ENCODE measurements at places on chromosomes 11 and 22.

DNA sequence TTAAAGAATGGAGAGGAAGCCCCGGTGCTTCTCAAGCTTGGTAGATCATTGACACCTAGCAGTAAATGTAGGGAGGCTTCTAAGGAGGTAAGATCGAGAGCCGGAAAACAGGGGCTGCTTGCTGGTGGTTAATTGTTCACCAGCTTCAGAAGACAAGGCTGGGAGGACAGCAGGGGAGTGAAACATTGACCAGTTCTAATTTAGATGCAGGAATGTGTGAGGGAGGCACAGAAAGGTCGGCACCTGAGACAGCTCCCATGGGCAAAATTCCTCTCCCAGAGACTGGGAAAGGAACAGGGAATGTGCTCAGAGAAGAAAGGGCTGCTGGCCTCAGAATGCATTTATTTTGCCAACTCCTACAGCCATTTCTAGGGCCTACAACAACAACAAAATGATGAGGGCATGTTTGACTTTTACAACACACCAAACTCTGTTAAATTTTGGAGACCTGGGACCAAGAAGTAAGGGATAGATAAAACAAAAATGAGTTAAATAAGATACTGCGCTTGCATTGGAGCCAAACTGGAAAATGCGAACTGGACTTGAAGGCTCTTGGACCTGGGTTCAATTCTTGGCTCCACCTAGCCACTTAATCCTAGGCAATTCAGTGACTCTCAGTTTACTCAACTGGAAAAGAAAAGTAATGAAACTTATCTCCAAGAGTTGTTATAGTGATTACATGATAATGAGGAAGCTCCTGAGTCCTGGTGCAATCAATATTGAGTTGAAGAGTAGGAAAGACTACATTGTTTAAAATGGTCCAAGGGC is 31.0 kb downstream of the FZD4 start:
- no peak for DNase-seq

- DNase-seq, result no peak
These were observed 47.0 kb upstream of the GNAZ start for GRCh38 chr22:23023294-23023693.

DNA sequence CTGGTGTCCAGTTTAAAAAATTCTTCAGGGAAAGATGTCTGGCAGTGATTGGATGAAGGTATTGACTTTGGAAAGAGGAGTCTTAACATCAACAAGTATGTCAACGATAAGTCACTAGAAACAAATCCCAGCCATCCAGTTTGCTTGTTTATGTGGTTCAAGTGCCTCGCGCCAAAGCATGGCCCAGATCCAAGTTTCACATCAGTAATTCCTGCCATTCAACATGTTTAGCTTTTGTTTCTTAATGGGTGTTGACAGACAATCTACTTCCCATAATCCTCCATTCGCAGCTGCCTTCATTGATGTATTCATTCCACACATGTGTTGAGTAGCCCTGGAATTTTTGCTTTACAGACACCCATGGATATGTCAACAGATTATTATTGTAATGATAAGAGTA is 77.8 kb downstream of the UBASH3B start:
- DNase-seq, result no peak

- no peak for DNase-seq
These were observed 488.1 kb downstream of the NTM start for GRCh38 chr11:131858505-131858904.

- DNase-seq, result no peak
These were observed 8.9 kb upstream of the CLDN5 start for GRCh38 chr22:19533049-19533626.

Data from cortex of kidney (tissue), 1 donor.